ENCODE measurements at places on chromosomes 7 and 10.

GRCh38 chr10:119139464-119140067 lies 25.9 kb downstream of the SFXN4 start:
- peak; percentile 22 for DNase-seq

DNA sequence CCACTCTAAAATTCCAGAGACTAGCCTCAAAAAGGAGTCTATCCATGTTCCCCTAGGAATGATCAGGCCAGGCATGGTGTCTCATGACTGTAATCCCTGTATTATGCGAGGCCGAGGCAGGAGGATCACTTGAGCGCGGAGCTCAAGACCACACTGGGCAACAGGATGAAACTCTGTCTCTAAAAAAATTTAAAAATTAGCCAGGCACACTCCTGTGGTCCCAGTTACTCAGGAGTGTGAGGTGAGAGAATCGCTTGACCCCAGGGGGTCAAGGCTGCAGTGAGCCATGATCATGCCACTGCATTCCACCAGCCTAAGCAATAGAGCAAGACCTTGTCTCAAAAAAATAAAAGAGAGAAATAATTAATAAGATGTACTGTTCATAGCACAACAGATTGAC lies 256.8 kb downstream of the KCND2 start:
- no peak for DNase-seq

GRCh38 chr7:29337546-29338116 lies 143.1 kb downstream of the CHN2 start:
- no peak for DNase-seq

GRCh38 chr10:113160641-113161040 lies 210.6 kb downstream of the TCF7L2 start:
- DNase-seq: no peak

- no peak for DNase-seq
Observed at GRCh38 chr7:7861211-7861633, 107.4 kb upstream of the GLCCI1 start.
